GF-D8 (cell line): ENCODE measurements at places on chromosomes 3 and 15.

DNA sequence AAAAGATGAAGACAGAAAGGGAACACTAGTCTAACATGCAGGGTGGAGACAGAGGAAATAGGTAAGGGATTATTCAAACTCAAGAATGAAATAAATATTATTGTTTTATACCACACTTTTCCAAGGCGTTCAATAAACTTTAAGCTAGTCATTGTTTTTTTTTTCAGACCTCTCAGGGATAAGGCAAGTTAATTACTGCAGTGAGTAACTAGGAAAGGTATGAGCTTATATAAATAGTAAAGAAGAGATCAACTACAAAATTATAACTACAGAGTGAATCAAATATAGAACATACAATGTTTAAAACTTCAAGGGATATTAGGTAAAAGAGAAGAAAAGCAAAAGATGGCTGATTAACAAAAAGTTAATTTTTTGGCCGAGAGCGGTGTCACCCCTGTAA, 31.5 kb upstream of the XXYLT1 start:
- DNase-seq = no peak

DNA sequence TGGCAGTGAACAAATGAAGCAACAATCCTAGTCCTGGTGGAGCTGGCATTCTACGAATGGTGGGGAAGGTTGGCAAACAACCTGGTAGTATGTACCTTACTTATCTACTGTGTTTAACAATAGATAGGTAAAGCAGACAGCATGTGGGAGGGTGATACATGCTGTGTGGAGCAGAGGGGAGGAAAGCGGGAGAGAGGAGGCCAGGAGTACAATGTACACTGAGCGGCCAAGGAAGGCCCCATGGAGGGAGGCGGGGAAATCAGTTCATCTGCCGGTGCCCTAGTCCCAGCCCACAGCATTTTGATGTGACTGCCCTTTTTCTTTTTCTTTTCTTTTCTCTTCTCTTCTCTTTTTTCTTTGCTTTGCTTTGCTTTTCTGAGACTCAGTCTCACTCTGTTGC, 5.3 kb upstream of the RHCG start:
- no peak for DNase-seq

DNA sequence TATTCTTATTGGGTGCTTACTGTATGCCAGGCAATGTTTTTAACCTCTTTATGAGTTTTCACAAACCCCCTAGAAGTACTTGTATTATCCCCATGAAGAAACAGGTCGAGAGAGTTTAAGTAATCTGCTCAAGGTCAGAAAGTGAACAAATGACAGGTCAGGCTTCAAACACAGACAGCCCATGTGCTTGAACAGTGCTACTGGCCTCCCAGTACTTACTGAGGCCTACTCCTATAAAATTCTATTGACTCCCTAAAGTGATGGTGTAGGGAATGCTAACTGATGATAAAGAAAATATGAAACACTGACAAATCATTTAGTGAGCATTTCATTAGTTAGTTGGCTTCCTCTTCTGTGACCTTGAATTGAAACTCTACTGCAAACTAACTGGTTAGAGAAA, 4.2 kb upstream of the CNBP start:
- no peak for DNase-seq

DNA sequence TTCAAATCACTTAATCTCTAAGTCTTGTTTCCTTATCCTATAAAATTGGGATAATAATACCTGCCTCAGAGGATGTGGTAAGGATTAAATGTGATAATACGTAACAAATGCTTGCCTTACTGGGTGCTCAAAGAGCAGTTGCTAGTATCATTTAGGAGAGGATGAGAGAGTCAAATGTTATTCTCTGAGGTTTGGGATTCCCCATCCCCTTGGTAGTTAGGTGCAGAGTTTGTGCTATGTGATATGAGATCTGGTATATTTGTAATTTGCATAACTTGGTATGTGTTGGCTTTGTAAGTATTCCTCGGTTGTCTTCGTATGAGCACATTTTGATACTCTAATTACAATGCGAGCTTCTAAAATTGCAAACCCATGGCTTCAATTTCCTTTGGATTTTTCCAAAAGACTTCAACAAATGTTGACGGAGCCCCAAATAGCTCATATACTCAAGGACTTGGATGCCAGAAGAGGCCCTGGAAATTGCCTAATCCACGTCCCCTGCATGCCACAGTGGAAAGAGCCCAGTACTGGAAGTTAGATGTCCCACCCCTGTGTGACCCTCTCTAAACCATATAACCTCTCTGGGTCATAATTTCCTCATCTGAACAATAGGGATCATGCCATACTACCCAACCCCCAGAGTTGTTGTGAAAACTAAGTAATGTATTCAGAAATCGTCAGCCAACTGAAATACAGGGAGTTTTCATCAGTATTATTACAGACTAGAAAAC, 85.0 kb downstream of the FBN1 start:
- no peak for DNase-seq

GRCh38 chr3:13083254-13083653, 10.0 kb upstream of the IQSEC1 start:
- no peak for DNase-seq

DNA sequence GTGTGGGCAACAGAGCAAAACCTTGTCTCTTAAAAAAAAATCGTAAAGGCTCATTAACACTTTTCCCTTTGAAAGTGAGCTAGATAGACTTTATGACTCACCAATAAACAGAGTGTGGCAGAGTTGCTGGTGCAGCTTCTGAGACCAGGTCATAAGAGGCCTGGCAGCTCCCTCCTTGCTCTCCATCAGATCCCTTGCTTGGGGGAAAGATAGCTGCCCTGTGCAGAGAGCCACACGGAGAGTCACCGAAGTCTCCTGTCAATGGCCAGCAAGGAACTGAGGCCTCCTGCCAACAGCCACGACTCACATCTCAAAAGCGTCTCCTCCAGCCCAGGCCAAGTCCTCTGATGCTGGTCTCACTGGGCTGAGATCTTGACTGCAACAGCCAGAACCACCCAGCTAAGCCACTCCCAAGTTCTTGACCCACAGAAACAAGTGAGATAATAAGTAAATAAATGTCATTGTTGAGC, 8.7 kb upstream of the GP9 start:
- DNase-seq = no peak

DNA sequence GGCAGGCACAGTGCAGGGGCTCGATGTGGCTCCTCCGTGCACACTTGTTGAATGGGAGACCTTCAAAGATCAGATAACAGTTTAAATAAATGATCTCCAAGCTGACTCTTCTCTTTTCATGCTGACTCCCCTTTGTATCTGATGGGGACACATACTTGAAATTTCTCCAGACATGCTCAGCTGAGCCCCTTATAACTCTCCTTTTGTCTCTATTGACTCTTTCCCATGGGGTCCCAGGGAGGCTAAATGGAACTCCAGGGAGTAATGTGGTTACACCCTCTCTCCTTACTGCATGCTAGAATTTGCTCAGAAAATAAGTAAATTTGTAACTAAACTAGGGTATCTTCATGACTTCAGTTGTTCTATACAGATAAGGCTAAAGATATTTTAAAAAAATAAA, 48.2 kb upstream of the TM4SF4 start:
- no peak for DNase-seq

DNA sequence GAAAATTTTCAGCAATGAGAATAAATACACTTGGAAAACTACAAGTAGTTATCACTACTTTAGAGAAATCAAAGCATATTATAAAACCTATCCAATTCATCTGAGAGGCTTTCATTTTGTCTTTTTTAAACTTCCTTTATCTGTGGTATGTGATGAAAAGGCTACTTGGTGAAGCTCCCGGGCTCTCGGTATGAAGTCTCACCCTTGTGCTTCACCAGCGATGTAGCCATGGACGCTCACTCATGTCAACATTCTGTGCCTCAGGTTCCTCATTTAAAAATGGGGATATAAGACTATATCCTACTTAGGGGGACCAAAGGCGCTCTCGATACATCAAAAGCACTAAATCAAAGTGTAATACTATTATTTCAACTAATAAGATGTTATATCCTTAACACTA, 14.9 kb downstream of the SATB1 start:
- no peak for DNase-seq

- no peak for DNase-seq
Observed at GRCh38 chr3:13526626-13526949, 22.3 kb upstream of the FBLN2 start.
